ENCODE measurements at places on chromosomes 12 and 14.

DNA sequence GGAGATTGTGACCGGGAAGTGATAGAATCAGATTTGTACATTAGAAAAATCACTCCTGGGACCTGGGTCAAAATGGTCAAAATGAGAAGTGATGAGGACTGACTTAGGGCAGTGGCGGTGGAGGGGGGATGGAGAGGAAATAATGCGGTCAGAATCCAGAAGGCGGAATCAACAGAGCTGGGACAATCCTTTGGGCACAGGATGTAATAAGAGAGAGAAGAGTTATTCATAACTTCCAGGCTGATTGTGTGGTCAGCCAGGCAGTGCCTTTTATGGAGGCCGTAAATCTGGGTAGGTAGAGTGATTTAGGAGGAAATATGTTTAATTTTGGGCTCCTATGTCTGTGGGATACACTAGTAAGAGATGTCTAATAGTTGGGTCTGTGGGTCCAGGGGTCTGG lies 21.6 kb downstream of the FBXL14 start:
- no peak for DNase-seq

DNA sequence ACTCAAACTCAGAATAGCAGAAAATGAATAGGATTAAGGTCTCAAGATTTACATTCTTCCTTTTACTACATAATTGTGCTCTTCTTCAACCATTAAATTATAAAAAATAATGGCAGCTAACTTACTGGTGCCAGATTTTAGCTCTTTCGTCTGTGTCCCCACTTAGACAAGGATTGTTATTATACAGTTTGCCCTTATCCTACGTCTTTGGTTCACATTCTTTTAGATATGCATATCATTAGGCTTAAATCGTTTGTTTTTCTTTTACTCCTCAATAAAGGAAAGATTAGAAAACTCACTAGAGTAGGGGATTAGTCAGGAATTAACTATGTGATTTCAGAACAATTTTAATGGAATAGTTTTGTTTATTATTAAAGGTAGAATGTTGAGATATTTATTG lies 129.6 kb upstream of the GARIN2 start:
- DNase-seq, result no peak

DNA sequence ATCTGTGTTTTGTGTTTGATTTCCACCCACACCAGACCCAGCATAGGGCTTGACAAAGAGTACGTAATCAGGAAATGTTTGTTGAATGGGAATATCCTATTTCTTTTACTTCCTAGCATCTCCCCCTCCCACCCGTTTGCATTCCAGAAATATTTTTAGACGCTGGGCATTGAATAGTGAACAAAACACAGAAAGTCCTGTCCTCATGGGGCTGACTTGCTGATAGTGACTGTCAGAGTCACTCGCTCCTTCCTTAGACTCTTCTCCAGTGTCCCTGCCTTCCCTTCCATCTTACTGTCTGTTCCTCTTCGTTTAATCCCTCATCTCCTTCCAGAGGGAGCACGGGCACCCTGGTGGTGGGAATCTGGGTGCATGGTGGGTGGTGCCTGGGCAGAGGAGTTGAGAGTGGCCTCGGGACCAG lies 53.6 kb downstream of the SLC25A47 start:
- DNase-seq, result no peak

DNA sequence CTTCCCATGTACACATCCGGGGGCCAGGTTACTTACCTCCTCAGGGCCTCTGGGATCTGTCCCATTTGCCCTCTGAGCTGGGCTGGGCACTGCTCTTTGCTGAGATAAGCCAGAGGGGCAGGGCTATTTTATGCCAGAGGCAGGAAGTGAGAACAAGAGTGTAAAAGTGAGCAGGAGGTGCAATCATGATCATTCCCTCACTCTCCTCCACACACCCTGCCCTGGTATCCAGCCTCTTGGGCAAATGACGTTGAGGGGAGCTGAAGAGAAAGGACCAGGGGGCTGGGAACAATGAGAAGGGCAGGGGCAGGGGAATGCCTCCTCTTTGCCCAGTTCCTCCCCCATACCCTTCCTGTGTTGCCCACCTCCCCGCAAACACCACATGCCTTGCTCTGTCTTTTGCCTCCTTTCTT lies 4.2 kb downstream of the LPAR5 start:
- DNase-seq, result no peak

DNA sequence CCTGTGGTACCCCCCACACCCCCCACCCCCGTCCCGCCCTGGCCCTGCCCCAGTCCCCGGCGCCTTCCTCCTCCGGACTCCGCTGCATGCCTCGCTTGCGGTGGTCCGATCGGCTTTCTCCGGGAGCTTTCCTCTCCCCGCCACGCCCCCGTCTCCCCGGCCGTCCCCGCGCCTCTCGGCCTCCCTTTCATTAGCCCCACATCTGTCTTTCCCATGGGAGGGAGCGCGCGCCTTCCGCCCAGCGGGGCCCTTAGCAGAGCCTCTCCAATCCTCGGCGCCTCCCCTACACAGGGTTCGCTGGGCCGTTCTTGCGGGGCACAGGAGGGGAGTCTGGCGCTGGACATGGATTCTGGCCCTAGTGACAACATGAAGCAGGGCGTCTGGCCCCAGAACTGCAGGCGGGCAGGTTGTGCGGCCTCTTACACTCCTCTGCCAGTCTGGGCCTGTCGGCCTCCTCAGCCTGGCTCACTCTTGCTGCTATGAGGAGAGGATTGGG lies 1.5 kb upstream of the EFS start:
- peak; percentile 94 for DNase-seq

DNA sequence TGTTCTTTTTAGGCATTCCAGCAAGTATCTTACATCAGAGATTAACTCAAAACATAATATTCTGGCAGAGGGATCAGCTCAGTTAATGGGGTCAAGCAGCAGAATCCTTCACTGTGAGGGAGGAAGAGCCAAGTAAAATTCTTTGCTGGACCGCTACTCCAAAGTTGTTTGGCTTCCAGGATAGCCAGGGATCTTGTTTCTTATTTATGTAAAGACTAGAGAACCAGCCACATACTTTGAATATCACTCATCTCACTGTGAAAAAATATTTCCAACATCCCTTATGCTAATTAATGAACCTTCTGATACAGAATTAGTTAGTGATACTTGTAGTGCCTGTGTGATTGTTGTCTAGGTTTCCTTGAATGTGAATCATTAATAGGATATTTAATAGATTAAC lies 94.2 kb downstream of the PLEKHA5 start:
- no peak for DNase-seq

GRCh38 chr14:50233166-50233950 lies 2.0 kb upstream of the SOS2 start:
- DNase-seq, result no peak

- peak; percentile 40 for DNase-seq
Measured at GRCh38 chr14:32702562-32702961, 236.1 kb upstream of the NPAS3 start.

GRCh38 chr12:131044760-131045381 lies 91.2 kb downstream of the ADGRD1 start:
- DNase-seq, result no peak

GRCh38 chr12:15808652-15809051 lies 19.5 kb upstream of the EPS8 start:
- no peak for DNase-seq

DNA sequence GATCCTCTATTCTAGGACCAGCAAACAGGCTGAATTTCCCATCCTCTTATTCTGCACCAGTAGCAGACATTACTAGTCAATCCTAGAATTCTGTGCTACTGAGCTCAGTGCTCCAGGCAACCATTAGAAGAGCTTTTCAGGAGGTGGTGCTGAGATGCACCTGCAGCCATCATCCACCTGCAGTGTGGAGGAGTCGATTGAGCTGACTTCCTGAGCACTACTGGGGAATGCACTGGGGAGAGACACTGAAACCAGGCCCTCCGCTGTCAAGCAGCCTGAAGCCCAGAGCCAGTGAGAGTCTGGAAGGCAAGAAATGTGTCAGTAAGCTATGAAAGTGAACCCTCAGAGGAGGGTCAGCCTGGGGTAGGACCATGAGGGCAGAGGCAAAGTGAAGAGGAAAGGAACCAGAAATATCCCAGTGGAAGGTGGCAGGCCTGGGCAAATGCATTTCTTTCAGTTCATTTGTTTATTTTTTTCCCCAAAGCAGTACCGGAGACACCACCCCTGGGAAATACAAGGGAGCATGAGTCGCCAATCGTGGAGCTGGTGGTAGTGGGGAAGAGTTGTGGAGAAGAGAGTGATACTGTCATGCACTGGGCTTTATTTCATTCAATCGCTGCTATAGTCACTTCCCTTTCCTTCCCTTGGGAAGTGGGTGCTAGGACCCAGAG lies 23.0 kb upstream of the SERPINA4 start:
- DNase-seq, result no peak

DNA sequence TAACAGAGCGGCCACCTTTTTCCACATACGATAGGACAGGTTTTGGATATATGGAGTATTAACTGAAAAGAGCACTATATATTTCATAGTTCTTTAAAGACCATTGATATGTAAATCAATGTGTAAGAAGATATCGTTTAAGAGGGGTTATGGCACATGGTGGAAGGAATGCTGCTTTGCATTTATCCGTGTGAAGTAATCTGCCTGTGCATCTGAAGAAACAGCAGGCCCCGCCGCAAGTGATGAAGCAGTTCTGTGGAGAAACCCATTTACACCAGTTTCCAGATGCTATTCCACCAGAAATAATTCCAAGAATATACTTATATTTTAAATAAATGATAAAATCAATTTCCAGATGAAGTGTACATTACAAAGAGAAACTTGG lies 72.4 kb downstream of the BICD1 start:
- DNase-seq, result no peak

DNA sequence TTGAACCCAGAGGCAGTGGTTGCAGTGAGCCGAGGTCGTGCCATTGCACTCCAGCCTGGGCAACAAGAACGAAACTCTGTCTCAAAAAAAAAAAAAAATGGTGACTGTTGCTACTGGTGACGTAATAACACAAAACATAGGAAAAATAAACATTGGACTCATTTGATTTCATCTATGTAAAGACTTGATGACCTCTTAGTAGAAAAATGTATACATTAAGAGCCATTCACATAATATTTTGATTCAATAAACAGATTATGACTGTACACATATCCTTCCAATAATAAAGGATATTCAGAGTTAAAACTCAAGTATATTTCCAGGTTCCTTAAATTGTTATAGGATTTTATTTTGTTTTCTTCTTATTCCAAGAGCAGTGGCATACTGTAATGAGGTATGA lies 65.7 kb upstream of the AEBP2 start:
- DNase-seq, result no peak

DNA sequence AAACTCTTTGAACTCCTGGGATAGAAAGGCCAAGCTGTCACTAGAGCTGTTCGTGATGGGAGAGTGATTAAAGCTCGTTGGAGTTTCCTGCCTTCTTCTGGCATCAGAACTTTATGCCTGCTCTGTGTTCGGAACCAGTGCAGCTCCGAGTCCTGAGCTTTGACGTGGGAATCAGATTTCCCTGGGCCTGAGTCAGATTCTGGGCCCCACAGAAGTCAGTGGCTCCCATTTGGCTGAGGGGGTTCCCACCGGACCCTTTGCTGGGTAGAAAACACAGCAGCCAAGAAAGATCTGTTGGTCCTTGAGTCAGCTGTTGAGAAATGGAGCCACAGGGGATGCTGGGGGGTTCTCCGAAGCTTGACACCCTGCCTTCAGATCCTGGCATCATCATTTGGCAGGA lies 238.0 kb downstream of the CHST11 start:
- no peak for DNase-seq

- no peak for DNase-seq
Measured at GRCh38 chr14:100733152-100733850, 6.6 kb downstream of the DLK1 start.

DNA sequence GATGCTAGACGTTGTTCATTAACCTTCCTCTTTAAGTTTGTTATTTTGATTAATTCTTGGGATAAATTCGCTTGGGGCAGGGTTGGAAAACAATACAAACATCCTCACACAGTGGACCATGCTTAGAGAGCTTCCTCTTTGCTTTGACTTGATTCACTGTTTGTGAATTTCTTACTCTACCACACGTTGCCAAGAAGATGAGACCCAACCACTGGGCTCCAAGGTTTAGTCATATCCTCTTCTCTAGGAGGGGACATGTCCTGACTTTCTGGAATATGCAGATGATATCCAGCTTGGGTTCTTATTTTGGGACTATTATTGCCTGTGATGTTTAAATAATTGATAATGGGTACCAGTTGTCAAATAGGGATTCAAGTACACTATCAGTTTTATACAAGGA lies 428.2 kb downstream of the ATP23 start:
- DNase-seq, result no peak

- no peak for DNase-seq
Measured at GRCh38 chr14:95150910-95151309, 6.4 kb downstream of the DICER1 start.

GRCh38 chr12:88145567-88146505 lies 3.7 kb downstream of the TMTC3 start:
- DNase-seq, result no peak

- peak; percentile 20 for DNase-seq
Measured at GRCh38 chr12:75641031-75641780, 129.8 kb upstream of the KRR1 start.
